HL-60 (cell line): ENCODE measurements at places on chromosomes 5 and 9.

DNA sequence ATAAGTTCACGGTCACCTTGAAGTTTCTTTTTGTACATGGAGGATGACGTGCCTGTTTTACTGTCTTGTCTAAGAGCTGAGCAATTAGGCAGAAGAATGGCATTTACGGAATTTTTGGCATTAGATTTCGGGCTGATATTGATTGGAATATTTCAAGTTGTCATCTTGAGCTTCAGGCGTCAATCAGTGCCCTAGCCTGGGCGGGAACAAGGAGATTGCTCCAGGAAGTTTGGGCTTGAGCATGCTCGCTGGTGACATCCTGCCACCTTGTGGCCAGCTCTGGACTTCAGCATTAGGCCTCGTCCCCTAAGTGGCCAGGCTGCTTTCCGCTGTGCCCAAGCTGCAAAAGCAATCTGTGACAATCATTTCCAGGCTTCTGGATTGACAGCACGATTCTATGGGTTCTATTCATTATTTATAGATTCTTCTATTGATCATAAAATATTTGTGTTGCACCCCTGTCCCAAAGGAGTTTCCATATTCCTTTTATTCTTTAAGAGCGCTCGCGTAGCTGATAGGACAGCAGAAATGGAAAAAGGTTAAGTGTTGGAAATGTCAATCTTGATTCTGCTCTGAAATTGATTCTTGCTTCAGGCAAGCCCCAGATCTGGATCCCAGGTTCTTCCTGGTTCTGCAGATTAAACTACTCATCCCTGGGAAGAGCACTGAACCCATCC is 79.3 kb downstream of the SLC28A3 start:
- DNase-seq: peak; percentile 33

DNA sequence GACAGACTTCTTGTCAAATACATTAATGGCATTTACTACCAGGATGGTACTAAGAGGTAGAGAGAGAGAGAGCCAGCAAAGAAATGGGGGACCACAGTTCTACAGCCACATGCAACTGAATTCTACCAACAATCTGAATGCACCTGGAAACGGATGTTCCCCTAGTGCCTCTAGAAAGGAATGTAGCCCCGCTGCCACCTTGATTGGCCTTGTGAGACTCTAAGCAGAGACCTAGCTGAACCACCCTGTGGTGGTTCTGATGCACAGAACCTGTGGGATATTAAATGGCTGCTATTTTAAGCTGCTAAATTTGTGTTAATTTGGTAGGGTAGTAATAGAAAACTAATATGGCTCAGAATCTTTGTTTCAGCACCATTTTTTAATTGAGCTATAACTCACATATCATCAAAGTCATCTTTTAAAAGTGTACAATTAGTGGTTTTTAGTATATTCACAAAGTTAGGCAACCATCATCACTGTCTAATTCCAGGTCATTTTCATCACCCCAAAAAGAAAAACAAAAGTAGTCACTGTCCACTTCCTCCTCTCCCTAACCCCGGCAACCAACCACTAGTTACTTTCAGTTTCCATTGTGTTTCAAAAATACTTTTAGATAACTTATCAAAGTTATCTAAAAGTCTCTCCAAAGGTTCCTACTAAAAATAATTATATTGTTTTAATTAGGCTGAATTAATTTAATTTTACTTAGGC is 51.7 kb downstream of the CPLANE1 start:
- DNase-seq: no peak

DNA sequence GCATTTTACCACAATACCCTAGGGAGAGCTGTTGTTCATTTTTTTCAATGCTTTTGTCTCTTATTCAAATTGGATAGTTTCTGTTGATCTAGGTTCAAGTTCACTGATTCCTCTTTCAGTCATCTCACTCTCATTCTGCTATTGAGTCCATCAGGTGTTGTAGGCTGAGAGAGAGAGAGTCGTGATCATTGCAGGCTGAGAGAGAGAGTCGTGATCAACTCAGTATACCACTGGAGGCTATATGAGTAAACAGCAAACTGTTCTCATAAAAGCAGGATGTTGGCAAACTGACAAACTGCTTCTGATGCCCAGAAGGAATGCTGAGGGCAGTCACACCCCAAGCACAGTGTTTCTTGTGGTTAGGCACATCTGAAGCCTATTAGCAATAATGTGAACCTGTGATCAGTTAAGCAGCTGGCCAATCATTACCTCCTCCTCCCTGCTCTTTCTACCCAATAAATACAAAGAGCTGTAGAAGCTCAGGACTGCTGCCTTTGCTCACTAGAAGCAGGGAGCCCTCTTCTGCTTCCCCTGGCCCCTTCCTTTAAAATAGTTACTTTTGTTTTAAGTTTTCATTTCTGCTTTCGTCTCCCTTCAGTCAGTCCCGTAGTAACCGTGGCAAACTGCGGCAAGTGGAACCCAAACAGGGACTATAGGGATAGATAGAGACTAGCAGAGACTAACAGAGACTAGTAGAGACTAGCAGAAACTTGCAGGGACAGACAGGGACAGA is 476.1 kb upstream of the ACO1 start:
- no peak for DNase-seq

- DNase-seq: no peak
Measured at GRCh38 chr5:93622240-93622885, 39.3 kb downstream of the NR2F1 start.

GRCh38 chr9:133811471-133811870 is 73.3 kb upstream of the SARDH start:
- DNase-seq: no peak

DNA sequence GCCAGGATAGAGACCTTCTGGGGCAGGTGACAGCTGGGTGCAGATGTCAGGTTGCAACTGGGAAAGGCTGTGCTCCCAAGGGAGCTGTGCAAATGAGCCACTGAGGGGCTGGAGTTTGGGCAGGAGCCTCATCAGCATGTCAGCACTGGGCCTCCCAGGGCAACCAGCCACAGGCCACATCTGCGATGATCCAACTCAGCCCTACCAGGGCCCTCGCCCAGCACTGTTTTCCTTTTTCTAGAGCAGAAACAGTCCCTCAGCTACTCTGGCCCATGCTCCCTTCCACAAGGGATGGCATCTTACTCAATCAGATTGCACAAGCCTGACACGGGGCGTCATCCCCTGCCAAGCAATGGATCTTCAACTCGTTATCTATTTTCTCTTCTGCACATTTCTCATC is 24.8 kb downstream of the NIPAL4 start:
- peak; percentile 39 for DNase-seq

GRCh38 chr5:20619591-20619990 is 631.6 kb upstream of the CDH18 start:
- DNase-seq: no peak

GRCh38 chr5:179300581-179301180 is 44.6 kb downstream of the ADAMTS2 start:
- DNase-seq: no peak

DNA sequence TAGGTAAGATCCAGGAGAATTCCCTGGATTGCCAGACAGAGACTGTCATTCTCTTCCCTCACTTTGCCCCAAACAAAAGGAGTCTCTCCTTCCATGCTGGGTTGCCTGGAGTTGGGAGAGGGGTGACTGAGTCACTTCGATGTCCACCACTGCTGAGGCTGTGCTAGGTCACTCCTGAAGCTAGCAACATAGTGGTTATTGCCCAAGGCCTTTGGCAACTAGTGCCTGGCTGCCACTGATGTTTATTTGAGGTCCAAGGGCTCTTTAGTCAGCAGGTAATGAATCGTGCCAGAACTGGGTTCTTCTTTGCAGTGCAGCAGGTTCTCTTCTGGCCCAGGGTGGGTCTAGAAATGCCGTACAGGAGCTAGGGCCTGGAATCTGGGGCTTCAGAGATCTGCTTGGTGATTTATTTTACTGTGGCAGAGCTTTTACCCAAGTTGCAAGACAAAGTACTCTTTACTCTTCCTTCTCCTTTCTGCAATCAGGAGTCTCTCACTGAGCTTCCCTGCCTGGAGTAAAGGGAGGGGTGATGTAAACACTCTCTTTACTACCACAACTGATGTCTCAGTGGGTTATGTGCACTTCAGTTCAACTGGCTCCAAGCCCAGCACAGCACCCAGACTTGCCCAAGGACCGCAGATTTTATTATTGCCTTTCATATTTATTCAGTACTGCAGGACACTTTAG is 155.7 kb upstream of the SH3GL2 start:
- no peak for DNase-seq

DNA sequence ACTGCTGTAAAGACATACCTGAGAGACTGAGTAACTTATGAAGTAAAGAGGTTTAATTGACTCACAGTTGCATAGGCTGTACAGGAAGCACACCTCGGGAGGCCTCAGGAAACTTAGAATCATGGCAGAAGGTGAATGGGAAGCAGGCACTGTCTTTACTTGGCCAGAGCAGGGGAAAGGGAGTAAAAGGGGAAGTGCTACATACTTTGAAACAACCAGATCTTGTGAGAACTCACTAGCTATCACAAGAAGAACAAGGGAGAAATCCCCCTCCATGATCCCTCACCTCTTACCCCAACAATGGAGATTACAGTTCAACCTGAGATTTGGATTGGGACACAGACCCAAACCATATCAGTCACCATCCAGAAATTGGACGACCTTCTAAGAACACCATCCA is 1285.8 kb upstream of the CDH9 start:
- no peak for DNase-seq

DNA sequence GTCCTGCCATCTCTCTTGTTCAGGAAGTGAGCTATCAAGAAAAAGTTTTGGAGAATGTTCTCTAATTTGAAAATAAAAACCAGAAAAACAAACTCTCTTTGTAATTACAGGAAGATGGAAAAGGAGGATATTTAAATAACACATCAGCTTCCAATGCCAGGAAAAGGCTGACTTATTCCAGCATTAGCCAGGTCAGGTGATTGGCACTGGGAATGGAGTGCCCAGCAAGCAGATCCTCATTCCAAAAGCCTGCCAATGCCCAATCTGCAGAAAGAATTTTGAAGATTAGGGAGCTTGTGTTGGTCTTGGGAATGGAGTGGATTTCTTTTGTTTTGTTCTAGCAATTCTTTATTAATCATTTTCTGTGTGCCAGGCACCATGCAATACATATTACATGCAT is 196.6 kb downstream of the SNCAIP start:
- DNase-seq: no peak

DNA sequence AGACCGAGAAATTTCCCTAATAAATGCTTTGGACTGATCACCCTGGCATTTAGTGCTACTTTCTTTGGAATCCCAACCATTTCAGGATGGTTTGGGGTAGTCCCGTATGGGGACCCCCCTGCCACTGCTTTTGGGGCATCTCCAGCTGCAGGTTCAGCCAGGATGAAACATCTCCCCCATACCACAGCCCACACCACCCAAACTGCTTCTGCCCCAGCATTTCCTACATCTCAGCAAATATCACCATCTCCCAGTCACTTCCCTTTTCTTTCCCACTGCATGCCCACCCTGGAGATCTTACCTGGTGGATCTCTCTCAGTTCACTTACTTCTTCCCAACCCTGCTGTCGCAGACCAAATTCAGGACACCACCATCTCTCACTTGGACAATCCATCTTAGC is 4.8 kb upstream of the P4HA2 start:
- DNase-seq: no peak

- no peak for DNase-seq
Measured at GRCh38 chr5:2188661-2189060, 305.9 kb upstream of the IRX4 start.

DNA sequence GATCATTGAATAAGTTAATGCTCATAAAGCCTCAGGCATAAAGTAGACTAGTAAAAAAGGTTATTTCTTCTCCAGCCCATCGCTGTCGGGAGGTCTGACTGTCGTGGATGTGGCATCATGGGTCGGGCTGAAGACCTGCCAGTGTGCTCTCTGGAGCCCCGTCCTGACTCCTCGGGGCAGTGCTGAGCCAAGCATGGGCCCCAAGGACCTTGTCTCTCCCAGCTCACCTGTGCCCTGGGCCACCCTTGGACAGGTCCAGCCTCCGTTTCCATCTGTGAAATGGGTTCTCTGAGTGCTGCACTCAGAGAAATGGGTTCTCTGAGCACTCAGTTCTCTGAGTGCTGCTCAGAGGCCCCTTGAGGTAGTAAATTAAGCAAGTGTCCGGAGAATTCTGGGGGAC is 269.0 kb downstream of the GADD45G start:
- no peak for DNase-seq

DNA sequence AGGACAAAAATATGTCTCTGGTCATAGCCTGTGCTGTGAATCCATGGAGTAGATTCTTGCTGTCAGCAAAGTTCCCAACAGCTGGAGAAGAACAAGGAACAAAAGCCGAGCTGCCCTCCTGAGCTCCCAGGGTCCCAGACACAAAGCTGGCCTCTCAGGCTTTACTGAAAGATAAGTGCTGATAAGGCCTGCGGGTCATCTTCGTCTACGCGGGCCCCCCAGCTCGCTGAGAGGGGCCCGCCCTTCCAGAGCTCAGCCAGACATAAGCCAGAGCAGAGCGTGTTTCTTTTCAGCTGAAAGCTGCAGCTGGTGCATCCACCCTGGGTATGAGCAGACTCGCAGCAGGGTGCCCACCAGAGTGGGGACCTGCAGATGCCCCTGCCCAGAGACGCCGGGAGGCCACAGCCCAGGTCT is 84.7 kb downstream of the HSD17B3 start:
- DNase-seq: no peak

DNA sequence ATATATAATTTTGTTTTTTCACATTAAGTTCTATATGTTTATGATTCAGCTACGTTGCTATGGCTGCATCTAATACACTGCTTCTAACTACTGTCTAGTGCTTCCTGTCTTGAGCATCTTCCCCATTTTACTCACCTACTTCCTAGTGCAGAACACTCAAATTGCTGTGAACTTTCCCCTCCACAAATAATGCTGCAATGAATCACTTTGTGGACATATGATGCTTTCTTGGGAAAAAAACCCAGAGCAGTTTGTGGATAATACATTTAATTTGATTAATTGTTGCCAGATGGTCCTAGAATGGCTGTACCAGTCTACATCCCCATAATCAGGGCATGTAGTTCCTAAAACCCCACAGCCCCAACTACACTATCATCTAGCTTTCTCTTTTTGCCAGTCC is 18.5 kb downstream of the CD180 start:
- no peak for DNase-seq

GRCh38 chr5:65102371-65102975 is 333.7 kb downstream of the CWC27 start:
- DNase-seq: no peak

GRCh38 chr9:4237748-4238511 is 61.9 kb downstream of the GLIS3 start:
- DNase-seq: no peak

DNA sequence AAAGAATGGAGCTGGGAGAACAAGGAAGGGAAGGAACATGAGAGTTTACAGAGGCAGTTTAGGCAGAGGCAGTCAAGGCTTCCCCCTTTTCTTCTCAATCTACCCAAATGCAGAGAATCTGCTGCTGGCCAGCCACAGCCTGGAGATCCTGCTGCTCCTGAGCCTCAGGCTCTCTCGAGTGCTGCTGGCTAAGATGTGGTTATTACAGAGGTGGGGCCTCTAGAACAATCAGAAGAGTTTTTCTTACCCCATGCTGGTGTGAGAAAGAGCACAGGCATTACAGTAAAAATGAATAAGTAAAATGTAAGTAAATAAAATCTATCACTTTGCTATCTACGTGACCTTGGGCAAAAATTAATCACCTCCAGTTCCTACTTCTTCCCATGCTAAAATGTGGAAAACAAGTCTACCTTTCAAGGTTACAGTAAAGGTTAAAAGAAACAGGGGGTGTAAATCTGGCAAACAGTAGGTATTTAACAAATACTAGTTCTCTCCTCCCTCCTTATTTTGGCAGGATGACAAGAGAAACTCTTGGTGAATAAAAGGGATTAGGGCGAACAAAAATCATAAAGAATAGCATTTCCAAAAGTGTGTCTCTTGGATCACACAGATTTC is 31.1 kb downstream of the FBXW11 start:
- DNase-seq: no peak

- peak; percentile 36 for DNase-seq
Measured at GRCh38 chr5:10333154-10334006, 20.1 kb upstream of the MARCHF6 start.

GRCh38 chr5:78543916-78544315 is 104.7 kb downstream of the LHFPL2 start:
- no peak for DNase-seq
